ENCODE measurements at places on chromosomes 12 and 14.
A peak's percentile ranks its signal among the peaks of the same experiment; 100 is the strongest.

GRCh38 chr12:25811656-25812126, 146.8 kb upstream of the RASSF8 start:
- no peak for DNase-seq

DNA sequence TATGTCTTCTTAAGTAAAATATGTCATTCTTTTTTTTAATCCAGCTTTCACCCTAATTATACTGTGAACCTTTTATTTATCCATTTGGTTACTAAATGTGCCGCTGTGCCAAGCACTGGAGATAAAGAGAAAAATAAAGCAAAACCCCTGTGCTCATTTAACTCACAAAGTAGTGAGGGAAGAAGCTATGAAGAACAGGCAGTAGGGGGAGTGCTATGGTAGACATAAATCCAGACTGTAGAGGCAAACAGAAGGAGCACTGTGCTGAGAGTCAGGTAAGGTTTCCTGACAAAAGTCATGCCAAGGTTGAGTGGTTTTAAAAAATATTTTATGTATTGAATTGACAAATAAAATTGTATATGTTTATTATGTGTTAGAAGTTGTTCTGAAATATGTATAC, 188.5 kb upstream of the SYT10 start:
- no peak for DNase-seq

GRCh38 chr12:6630736-6631135, 5.0 kb downstream of the LPAR5 start:
- DNase-seq = no peak

DNA sequence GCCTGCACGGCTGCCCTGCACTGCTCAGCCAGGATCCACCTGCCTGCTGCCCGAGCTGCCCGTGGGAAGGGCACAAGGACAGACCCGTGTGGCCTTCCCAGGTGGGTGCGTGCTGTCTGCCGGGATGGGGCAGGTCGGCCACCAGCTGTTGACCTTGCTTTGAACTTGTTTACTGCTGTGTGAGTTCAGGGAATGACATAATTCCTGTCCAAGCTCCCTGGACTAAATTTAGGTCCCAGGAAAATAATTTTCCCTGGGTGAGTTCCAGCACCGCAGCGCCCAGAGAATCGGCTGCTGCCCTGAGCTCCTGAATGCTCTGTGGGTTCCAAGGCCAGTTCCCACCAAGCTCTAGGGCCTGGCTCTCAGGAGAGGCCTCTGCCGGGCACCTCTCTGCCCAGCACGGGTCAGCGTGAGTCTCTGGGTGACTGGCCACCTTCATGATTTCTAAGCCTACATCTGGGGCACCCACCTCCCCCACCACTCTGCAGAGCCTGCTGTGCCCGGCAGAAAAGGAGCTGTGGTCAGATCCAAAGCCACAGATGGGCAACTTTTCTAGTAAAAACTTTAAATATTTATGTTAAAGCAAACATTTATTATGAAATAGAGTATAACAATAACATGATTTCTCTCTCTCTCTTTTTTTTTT, 27.2 kb upstream of the MLXIP start:
- no peak for DNase-seq

GRCh38 chr12:48454667-48455066, 17.7 kb upstream of the ANP32D start:
- DNase-seq = peak; percentile 16

DNA sequence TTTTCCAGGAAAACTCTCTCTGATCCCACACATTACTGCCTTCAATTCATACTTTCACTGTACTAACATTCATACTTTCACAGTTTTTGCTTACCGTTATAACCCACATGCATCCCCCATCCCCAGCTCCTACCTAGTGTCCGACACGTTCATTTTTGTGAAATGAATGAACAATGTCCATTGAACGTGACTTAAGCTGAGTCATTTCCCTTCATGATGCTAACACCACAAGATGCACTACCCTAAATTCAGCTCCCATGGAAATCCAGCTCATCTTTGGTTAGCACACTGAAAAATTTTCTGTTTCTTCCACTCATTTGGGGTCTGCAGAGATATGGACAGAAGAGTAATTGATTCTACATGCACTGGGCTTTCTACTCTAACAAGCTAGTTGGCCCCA, 84.7 kb downstream of the GALNT4 start:
- DNase-seq = no peak

GRCh38 chr12:130601327-130601726, 114.8 kb downstream of the RIMBP2 start:
- DNase-seq = no peak

DNA sequence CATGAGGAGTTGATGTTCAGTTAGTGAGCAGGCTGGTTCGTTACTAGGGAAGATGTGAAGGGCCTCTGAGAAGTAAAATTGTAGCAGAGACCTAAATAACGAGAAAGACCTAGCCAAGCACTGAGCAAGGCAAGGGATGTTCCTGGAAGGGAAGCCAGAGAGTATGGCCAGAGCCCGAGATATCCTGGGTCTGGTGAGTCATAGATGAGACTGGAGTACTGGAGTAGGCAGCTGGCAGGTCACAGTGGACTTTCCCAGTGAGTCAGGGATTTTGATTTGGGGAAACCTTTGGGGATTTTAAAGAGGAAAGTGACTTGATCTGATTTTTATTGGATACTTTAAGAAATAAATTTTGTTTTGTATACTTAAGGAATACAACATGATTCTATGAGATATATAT, 369.0 kb downstream of the DIO2 start:
- no peak for DNase-seq

GRCh38 chr14:69886453-69887242, 7.4 kb downstream of the SMOC1 start:
- no peak for DNase-seq

DNA sequence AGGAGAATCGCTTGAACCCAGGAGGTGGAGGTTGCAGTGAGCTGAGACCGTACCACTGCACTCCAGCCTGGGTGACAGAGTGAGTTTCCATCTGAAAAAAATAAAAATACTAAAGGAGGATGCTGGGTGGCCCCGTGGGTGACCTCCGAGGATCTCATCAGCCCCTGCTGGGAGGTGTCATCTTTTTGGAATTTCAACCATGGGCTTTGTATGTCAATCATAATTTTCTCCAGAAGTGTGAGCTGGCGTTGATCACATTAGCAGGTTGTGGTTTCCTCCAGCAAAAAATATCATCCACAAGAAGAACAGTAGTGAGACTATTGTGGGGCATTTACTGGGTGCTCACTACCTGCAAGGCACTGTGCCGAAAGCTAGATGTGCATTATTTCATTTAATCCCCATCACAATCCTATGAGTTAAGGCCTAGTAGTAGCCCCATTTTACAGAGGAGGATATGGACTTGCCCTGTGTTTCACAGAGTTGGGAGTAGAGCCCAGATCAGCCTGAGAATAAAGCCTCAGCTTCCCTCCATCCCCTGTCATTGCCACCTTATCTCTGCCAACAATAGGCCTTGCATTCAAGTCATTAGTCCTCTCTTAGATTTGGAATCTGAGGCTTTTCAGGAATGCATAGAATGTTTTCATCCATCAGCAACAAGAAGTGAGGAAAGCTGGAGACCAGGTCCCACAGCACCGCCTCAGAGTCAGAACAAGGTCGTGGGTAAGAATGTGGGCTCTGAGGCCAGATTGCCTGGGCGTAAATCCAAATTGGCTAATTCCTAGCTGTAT, 39.8 kb downstream of the SVOP start:
- DNase-seq = no peak

GRCh38 chr14:77574446-77575115, 41.9 kb downstream of the SPTLC2 start:
- DNase-seq = no peak

DNA sequence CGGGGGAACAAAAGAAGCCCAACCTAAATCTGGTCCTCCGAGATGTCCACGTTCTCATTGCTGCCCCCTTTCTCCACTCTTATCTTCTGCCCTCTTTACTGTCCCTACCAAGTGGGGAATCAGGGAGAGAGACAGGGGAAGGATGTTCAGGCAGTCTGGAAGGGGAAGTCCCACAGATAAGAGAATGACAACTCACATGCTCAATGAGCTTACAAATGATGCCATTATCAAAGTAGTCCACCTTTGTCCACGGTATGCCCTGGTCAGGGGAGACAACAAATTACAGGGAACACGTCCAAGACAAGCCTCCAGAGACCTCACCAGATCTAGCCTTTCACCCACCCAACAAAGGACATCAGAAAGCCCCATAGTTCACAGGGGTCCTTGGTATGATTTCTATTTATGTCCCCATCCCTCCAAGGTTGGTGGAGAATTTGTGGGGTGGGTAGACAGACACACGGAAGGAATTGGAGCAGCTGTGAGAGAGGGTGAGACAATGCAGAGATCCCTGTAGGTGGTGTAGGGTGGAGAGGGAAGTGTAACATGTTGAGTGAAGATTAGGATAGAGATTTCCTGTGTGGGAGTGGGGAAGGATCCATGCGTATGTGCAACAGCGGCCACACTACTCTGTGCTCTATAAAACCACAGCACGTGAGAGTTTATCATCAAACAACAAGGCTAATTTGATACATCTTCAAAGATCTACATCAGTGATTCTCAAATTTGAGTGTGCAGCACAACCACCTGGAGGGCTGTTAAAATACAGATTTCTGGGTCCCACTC, 10.7 kb downstream of the MYO1A start:
- DNase-seq = no peak

- DNase-seq = no peak
These were observed 45.0 kb downstream of the LRTM2 start for GRCh38 chr12:1865284-1865866.

DNA sequence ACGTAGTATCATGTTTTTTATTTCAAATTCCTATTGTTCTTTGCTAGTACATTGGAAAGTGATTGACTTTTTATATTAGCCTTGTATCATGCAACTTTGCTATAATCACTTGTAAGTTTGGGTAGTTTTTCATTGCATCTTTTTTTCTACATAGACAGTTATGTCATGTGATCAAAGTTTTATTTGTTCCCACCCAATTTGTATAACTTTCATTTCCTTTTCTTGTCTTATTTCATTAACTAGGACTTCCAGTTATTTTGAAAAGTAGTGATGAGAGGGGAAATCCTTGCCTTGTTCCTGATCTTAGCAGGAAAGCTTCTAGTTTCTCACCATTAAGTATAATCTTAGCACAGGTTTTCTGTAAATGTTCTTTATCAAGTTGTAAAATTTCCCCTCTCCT, 9.8 kb upstream of the KRT6A start:
- no peak for DNase-seq

DNA sequence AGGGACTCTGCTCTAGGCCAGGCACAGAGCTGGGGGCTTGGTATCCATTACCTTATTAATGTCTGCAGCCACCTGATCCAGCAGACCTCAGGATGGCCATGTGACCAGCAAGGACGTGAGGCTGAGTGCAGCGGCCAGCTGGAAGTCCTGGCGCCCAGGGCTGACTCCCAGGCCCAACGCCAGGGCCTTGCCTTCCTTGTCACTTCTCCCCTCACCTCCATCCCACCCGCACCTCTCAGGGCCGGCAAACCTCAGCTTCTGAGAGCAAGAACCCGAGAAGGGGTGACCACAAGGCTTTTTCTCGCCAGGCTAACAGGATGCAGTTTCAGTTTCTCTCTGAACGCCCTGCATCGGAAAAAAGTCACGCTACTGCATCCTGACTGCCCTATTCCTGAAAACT, 15.4 kb downstream of the RAB35 start:
- DNase-seq = peak; percentile 54

DNA sequence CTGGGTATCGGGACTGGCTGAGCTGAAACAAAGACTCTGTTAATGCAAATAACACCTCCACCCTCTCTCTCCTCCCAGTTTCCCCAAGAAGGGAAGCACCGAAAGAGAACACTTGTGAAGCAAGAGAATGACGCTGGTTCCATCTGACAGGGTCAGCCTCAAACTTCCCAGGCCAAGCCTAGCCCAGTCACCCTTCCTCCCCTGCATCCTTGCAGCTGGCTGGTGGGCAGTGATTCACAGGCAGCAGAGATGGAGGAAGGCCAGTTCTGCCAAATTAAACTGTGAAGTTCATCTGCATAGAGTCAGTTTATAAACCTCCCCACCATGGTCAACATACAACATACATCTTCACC, 2.8 kb downstream of the LRRC74A start:
- no peak for DNase-seq

DNA sequence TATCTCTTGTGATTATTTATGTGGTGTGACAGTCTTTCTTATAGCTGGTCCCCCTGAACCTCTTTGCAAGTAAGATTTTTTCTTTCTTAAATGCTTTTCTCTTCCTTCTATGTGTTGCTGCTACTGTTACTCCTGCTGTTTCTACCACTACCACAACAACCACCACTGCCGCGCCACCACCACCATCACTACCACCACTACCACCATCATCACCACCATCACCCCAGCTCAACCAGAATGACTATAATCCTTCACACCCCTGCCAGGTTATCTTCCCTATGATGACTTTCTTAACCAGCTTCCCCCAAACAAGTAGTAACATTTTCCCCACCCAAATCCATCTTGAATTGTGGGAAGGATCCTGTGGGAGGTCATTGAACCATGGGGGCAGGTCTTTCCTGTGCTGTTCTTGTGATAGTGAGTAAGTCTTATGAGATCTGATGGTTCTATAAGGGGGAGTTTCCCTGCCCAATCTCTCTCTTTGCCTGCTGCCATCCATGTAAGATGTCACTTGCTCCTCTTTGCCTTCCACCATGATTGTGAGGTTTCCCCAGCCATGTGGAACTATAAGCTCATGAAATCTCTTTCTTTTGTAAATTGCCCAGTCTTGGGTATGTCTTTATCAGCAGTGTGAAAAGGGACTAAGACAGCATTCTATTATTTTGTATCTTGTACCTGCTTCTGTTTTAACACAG, 52.2 kb downstream of the CHST11 start:
- no peak for DNase-seq

GRCh38 chr12:113407931-113408600, 4.4 kb upstream of the SDS start:
- DNase-seq = no peak

GRCh38 chr14:79293482-79294177, 917.7 kb downstream of the DIO2 start:
- DNase-seq = no peak

- no peak for DNase-seq
These were observed 95.0 kb downstream of the PTPRQ start for GRCh38 chr12:80539029-80539428.

DNA sequence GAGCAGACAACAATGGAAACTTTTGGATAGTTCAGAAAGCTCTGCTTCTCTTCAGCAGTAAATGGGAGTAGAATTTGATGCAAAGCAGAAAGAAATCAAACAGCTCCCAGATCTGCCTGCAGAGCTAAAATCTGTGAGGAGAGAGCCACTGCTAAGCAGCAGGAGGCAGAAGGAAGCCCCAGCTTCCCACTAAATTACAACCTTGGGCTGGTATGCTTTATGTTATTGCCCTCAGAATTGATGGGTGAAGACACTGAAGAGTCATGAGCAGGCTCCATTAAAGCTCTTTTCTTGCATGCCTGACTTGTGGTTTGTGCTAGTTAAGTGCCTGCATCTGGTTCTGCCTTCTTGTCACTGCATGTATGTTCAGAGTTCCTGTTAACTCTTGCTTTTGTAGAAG, 8.4 kb downstream of the ZC2HC1C start:
- DNase-seq = no peak

DNA sequence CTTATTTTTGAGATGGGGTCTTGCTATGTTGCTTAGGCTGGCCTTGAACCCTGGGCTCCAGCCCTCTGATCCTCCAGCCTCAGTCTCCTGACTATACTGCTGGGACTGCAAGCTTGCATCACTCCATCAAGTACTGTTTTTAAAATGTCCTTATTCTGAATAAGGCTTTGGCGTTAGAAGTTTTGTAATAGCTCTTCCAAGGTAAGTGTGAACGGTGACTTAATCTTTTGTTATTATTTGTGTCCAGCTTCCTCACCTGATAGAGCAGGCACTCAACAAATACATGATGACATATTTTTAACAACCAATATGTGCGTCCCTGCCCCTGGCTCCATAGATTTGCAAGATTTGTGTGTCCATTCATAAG, 1.4 kb downstream of the C1RL start:
- no peak for DNase-seq

GRCh38 chr12:131114271-131114670, 160.6 kb downstream of the ADGRD1 start:
- DNase-seq = no peak

- no peak for DNase-seq
These were observed 9.2 kb upstream of the PAPLN start for GRCh38 chr14:73227812-73228781.

Measured in immature natural killer cell (primary cell).